ENCODE measurements at places on chromosomes 4 and X.

DNA sequence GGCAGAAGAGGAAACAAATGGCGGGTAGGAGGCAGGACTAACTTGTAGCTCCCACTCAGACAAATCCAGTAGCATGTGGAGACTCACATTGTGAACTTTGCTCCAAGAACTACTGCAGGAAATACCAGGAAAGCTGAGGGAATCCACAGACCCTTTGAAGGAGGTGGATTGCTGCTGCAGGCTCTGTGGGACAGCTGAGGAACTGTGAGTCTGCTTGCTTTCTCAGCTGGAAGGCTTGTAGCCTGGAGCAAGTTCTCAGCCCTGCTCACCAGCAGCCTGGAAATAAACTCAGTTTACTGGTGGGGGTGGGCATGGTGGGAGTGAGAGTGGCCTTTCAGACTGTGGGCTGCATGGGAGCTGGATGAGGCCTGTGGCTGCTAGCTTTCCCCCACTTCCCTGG is 16.0 kb downstream of the RTL3 start:
- no peak overlapping the region for H3K27ac ChIP-seq
- peaks cover 6% of the 10 kb centered on the region for H3K36me3 ChIP-seq
- DNase-seq, result no peak
- H3K27me3 ChIP-seq, result peaks cover 16% of the 10 kb centered on the region
- H3K4me3 ChIP-seq, result no peak overlapping the region

- H3K36me3 ChIP-seq, result peaks cover 20% of the 10 kb centered on the region
- DNase-seq, result no peak
- no peak overlapping the region for H3K27ac ChIP-seq
- peaks cover 33% of the 10 kb centered on the region for H3K4me1 ChIP-seq
- no peak overlapping the region for H3K4me3 ChIP-seq
These were observed 29.9 kb upstream of the STS start for GRCh38 chrX:7117587-7117986.

DNA sequence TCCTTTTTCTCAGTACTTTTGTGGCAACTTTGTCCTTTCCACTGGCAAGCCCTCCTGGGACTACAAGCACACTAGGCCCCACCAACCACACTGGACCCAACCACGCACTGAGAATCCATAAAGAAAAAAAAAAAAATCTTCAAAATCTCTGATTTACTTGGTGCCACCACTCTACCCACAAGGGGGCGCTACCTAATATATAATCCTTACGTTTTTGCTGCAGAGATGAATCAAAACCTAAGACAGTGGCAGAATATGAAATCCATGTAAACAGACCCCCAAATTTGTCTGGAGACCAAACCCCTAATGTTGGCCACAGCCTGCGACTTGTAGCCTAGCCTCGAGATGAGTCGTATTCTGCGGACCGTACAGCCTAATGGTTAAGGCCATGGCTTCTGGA is 63.5 kb upstream of the ARHGAP36 start:
- H3K36me3 ChIP-seq, result no peaks in the 10 kb centered on the region
- H3K27me3 ChIP-seq, result peaks cover 25% of the 10 kb centered on the region
- DNase-seq, result peak; percentile 2
- no peak overlapping the region for H3K27ac ChIP-seq
- H3K4me1 ChIP-seq, result no peaks in the 10 kb centered on the region

DNA sequence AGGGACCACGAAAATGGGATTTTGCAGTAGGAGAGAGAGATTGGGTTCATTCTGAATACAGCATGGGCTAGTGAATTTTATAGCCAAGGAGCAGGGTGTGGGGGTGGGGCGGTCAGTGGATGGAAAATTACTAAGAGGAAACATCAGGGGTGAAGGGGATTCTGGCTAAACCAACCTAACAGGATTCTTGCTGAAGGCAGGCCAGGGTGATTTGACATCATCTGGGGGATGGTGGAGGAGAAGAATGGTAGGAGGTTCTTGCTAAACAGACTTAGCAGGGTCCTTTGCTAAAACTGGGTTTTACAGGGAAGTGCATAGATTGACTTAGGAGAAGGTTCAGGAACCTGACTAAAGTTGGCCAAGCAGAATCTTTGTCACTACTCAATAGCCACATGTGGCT is 91.9 kb downstream of the DNAAF6 start:
- H3K27me3 ChIP-seq, result peaks cover 4% of the 10 kb centered on the region
- no peak overlapping the region for H3K27ac ChIP-seq
- no peaks in the 10 kb centered on the region for H3K36me3 ChIP-seq
- no peak overlapping the region for H3K4me3 ChIP-seq
- no peak for DNase-seq
- no peaks in the 10 kb centered on the region for H3K4me1 ChIP-seq

DNA sequence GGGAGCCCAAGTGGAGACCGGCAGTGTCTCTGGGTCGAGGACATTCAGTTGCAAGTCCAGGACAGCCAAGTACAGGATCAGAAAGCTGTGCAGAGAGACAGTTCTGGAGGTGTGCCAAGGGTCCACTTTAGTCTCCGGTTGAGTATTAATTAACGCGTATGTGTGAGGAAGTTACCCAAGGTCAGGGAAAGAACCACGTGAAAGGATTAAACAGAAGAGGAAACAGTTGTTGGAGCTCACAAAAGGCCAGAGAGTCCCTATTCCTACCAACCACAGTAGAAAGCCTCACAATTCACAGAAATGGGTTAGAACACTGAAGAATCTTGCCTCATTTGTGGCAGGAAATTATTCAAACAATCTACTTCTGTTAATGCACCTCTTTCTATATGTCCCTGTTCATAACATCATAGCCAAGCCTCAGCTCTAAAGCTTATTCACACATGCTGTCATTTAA is 17.9 kb upstream of the NSUN7 start:
- H3K27ac ChIP-seq, result peak overlapping the region; percentile 25
- no peak overlapping the region for H3K4me3 ChIP-seq
- H3K4me1 ChIP-seq, result peaks cover 27% of the 10 kb centered on the region
- no peaks in the 10 kb centered on the region for H3K36me3 ChIP-seq

- no peak overlapping the region for H3K4me3 ChIP-seq
- no peak overlapping the region for H3K27ac ChIP-seq
- H3K27me3 ChIP-seq, result no peaks in the 10 kb centered on the region
- H3K4me1 ChIP-seq, result no peaks in the 10 kb centered on the region
These were observed 182.7 kb upstream of the HHIP start for GRCh38 chr4:144463236-144463635.

- no peaks in the 10 kb centered on the region for H3K27me3 ChIP-seq
- H3K4me3 ChIP-seq, result no peak overlapping the region
- DNase-seq, result no peak
- H3K36me3 ChIP-seq, result no peaks in the 10 kb centered on the region
These were observed 109.9 kb upstream of the FAM47C start for GRCh38 chrX:36898301-36898700.

All from stimulated activated naive B cell treated with anti-CD40 and anti-IgM and Interleukin-4, amounts not matched to agents 10 μg/mL and 1 μg/mL and 100 μg/mL, for 72 hours (primary cell).